ENCODE measurements at places on chromosomes 6 and 20. TPM values are rescaled to one million over a fixed set of nuclear protein-coding genes. Genes with fewer than 3 reads are reported as not detected.

DNA sequence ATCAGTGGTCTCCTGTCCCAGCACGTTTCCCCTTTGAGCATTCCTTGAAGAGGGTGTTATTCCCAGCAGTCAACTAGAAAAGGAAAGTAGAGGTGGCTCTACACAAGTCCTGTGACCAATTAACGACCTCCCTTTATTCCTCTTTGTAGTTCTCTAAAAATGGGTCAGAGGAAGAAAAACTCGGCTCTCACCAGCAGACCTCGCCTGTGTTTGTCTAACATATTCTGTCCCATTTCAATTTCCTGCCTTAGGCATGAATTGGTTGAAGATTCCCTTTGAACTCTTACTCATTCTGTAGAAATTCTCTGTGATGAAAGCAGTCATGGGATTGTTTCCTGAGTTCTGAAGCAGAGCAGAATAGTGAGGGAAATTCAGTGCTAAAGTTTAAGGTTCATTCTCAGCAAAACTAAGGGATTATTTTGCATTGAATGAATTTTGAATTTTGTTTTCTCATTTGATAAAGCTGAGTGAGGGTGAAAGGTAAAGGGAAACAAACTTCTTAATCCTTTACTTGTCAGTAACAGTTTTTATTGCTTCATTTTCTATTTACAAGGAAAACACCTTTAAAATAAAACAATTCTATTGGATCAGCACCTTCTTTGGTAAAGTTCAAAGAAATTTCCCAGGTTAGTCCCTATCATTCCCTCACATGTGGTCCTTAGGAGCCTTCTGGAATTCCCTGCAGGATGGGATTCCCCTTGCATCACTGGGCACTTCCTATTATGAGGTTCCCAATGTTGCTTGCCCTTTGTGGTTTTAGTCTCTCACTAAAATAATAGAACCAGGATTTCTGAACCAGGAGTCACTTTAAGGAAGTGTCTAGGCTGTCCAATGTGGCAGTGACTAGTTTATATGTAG is 105.8 kb downstream of the SLX4IP start:
- no peak for DNase-seq

- no peak for DNase-seq
Observed at GRCh38 chr6:38846361-38846760, 131.2 kb downstream of the DNAH8 start.

GRCh38 chr6:7301702-7302101 is 11.3 kb downstream of the SSR1 start:
- no peak for DNase-seq

The RUNX2 gene
- 0.66 TPM for polyA plus RNA-seq

The KHDC1 gene
- polyA plus RNA-seq: 4.8 TPM

Measured in forelimb muscle (tissue), 1 donor.